ENCODE measurements at places on chromosomes 5 and 9. TPM values are rescaled to one million over a fixed set of nuclear protein-coding genes. Genes with fewer than 3 reads are reported as not detected.

GRCh38 chr5:67350185-67350584 lies 153.6 kb upstream of the CD180 start:
- H3K4me1 ChIP-seq = peaks cover 17% of the 10 kb centered on the region
- no peak for DNase-seq
- no peak overlapping the region for H3K4me3 ChIP-seq
- no peak overlapping the region for H3K27ac ChIP-seq

DNA sequence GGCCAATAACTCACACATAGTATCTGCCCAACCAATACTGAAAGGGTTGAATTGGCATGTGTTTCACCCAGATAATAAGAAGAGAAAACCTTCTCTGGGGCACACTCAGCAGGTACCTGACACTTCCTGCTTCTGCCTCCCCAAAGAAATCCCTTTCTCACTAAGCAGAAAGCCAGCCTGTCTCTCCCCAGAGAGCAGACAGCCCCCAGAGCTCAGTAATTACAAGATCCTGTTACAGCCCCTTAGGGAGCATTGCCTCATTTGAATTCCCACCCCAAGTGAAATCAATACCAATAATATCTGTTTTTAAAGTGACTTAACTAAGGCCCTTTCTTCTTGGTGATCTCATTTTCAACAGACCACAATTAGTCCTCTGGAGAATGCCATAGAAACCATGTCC lies 38.5 kb upstream of the FOXI1 start:
- H3K4me1 ChIP-seq = no peaks in the 10 kb centered on the region
- peaks cover 95% of the 10 kb centered on the region for H3K27me3 ChIP-seq
- DNase-seq = no peak

The EGFL7 gene
- 1.3 TPM for total RNA-seq

The STARD4 gene
- 65.0 TPM for total RNA-seq

The FOXE1 gene
- total RNA-seq = 9.1 TPM

The CCDC180 gene
- total RNA-seq = 3.0 TPM

The ALDOB gene
- 7.1 TPM for total RNA-seq

The MIGA2 gene
- 21.2 TPM for total RNA-seq

The SLC22A4 gene
- total RNA-seq = 3.1 TPM

Measured in Calu3 (cell line).